ENCODE measurements at places on chromosomes 5 and 9. TPM values are rescaled to one million over a fixed set of nuclear protein-coding genes. Genes with fewer than 3 reads are reported as not detected.

DNA sequence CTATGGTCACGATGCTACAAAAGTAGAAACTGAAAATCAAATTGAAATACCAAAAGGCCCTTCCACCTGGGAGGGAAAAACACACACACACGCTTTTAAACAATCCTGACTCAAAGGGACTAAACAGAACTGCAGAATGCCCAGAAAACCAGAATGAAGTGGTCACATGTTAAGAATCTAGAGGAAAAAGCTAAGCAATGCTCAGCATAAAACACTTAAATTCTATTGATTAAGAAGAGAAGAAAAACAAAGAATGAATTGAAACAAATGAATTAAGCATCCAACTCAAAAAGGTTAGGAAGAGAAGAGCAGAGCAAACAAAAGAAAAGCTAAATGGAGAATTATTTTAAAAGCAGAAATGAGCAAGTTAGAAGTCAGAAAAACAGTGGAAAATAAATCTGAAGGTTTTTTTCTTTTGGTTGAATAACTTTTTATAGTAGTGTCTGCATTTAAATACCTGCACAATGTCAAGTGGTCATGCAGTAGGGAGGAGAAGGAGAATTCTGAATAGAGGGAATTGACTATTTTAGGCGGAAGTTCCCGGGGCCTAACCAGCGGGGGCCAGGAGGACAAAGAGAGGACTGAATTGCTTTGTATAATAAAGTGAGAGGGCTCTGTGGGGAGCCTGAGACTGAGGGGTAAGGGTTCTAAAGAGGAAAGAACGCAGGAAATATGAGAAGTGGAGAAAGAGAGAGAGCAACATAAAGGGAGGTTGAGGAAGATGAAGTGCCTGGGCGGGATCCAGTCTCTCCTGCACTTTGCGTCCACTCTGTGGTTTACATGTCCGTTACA, 146.8 kb downstream of the ATPSCKMT start:
- DNase-seq = no peak
- H3K4me1 ChIP-seq = no peaks in the 10 kb centered on the region
- H3K27ac ChIP-seq = no peak overlapping the region

- no peak overlapping the region for H3K4me3 ChIP-seq
- no peak for DNase-seq
- H3K27me3 ChIP-seq = no peaks in the 10 kb centered on the region
Measured at GRCh38 chr9:127809002-127809539, 6.4 kb downstream of the FPGS start.

- H3K4me1 ChIP-seq = no peaks in the 10 kb centered on the region
- H3K4me3 ChIP-seq = no peak overlapping the region
- no peaks in the 10 kb centered on the region for H3K36me3 ChIP-seq
- no peak overlapping the region for H3K27ac ChIP-seq
- peaks cover 2% of the 10 kb centered on the region for H3K27me3 ChIP-seq
Measured at GRCh38 chr5:147344861-147345260, 110.0 kb downstream of the STK32A start.

- H3K4me1 ChIP-seq = no peaks in the 10 kb centered on the region
- no peak for DNase-seq
- H3K4me3 ChIP-seq = no peak overlapping the region
- H3K36me3 ChIP-seq = no peaks in the 10 kb centered on the region
Measured at GRCh38 chr5:52339285-52339684, 448.4 kb upstream of the ITGA1 start.

DNA sequence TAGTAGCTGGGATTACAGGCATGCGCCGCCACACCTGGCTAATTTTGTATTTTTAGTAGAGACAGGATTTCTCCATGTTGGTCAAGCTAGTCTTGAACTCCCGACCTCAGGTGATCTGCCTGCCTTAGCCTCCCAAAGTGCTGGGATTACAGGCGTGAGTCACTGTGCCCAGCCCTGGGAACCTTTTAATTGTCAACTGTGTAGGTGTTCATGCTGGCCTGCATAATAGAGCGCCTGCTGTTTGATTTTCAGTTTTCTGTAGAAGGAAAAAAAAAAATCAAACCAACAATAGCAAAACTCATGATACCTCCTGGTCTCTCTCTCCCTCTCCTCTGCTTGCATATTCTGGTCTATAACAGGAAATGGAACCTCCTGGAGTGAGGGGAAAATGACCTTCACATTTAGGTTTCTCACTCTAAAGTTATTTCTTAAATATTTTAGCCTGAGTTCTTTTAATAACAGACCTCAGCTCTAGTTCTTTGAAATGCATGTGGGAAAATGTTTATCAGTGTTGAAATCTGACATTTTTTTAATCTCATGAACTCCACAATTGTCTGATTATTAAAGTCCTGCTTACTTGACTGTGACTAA, 51.7 kb downstream of the EXOSC2 start:
- H3K36me3 ChIP-seq = no peaks in the 10 kb centered on the region
- H3K27ac ChIP-seq = no peak overlapping the region
- H3K4me1 ChIP-seq = peaks cover 6% of the 10 kb centered on the region
- no peaks in the 10 kb centered on the region for H3K27me3 ChIP-seq

DNA sequence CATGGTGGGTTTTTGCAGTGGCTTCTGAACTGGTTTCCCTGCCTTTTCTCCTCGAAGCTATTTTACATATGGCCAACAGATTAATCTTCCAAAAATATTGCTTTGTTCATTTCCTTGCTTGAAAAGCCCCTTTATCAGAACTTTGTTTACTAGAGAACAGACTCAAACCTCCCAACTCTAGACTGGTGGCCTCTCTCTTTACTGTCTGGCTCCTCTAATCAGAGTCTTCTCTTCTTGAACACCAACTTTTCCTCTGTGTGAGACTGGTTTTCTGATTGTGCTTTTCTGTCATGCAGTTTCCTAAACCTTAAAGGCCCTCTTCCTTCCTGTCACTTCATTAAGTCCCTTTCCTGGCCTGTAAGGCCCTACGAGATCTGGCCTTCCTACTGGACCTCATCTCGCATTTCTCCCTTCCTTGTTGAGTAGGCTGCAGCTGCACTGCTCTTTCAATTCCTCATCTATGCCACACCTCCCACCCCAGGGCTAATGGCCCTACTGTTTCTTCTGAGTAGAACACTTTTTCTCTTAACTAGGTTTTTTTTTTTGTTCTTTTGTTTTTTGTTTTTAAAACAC, 5.7 kb downstream of the C9orf43 start:
- H3K27me3 ChIP-seq = no peaks in the 10 kb centered on the region
- no peak overlapping the region for H3K27ac ChIP-seq
- no peak overlapping the region for H3K4me3 ChIP-seq
- no peaks in the 10 kb centered on the region for H3K4me1 ChIP-seq

The BAAT gene
- not detected for total RNA-seq

GRCh38 chr5:36198281-36198680, 43.4 kb downstream of the NADK2 start:
- H3K36me3 ChIP-seq = peaks cover 11% of the 10 kb centered on the region
- H3K4me1 ChIP-seq = no peaks in the 10 kb centered on the region
- no peak for DNase-seq
- no peak overlapping the region for H3K27ac ChIP-seq
- no peaks in the 10 kb centered on the region for H3K27me3 ChIP-seq
- H3K4me3 ChIP-seq = no peak overlapping the region

The ZFP37 gene
- 2.5 TPM for total RNA-seq

DNA sequence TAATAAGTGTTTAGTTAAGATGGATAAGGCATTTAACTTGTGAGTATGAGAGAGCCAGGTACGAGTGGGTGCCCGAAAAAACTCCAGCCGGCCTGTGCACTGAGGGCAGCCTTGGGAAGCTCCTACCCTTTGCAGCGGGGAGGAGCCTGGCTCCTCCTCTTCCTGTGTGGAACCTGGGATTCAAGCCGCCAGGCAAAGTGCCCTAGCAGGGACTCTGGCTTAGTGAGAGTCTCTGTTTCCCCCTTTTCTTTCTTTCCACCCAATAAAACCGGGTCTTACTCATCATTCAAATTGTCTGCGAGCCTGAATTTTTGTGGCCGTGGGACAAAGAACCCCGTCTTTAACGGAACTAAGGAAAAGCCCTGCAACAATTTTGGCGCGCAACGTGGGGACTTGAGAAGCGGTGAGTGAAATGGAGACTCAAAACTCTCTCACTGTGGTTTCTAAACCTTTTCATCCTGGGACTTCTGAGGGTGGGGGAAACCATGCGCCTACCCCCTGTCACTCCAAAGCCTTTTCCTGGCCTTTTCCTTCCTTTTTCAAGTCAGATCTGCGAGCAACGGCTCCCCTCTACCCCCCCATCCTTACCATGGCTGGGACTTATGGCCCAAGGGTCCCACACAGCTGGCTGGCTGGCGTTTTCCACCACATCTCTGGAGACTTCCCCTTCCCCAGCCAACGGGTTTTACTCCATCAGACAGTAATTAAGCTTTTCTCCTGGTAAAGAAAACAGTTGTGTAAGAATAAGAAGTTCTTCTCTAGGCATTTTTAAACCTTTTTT, 535.7 kb upstream of the ACO1 start:
- DNase-seq = no peak
- no peaks in the 10 kb centered on the region for H3K4me1 ChIP-seq
- H3K27me3 ChIP-seq = no peaks in the 10 kb centered on the region
- no peak overlapping the region for H3K4me3 ChIP-seq

DNA sequence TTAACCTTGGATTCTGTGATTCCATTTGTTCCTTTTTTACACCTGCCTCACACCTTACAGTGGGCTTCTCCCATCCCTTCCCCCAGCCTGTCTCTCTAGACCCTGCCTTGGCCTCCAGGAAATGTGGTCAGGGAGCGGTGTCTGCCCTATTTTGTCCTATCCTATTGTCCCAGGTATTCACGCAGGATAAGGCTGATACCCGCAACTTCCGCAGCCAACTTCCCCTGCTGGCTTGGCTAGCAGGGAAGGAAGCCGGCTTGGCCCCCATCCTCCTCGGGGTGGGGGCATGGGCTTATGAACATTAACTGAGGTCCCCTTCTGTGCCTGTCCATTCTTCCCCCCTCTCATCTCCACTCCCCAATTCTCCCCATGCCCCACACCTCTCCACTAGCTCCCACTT, 3.5 kb downstream of the CSF1R start:
- no peaks in the 10 kb centered on the region for H3K36me3 ChIP-seq
- no peak for DNase-seq
- peaks cover 6% of the 10 kb centered on the region for H3K4me1 ChIP-seq

Measured in natural killer cell treated with Interleukin-12 subunit alpha and Interleukin-12 subunit beta and Interleukin-15 and Interleukin-18, amount 100 ng/mL, for 72 hours (primary cell).